Upper lobe of left lung (tissue), 6 donors: ENCODE measurements at places on chromosomes 2 and 18.

DNA sequence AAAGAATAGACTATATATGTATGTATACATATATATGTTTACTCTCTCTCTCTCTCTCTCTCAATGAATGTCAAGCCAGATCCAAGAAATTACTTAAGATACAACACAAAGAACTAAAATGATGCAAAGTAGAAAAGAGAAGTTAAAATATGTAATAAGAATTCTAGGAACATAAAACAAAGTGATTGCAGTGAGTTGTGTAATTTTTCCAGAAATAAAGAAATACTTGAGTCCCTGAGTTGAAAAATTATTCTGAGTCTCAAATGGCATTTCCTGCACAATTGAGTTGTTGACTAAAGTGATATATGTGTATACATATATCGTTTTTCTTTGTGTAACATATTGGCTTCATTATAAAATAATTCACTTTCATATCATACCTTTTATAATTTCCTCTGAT is 262.4 kb downstream of the INSIG2 start:
- no peak for DNase-seq
- H3K27ac ChIP-seq = no peak overlapping the region

DNA sequence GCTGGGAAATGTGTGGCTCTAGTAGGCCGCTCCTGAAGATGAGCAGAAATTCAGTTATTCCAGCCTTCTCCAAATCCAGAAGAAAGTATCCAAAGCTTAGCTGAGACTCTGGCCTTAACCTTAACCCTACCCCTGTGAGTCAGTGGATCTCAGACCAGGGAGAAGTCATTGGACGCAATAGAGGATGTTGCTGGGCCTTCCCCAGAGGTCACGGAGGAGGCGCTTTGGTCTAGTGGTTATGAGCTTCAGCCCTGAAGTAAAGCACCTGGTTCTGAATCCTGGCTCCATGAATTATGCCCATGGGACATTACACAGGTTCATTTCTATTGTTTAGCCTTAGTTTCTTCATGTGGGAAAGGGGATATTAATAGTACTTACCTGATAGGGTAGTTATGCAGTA is 24.0 kb downstream of the PKDCC start:
- H3K27me3 ChIP-seq = no peaks in the 10 kb centered on the region
- H3K4me1 ChIP-seq = peaks cover 3% of the 10 kb centered on the region
- H3K27ac ChIP-seq = peak overlapping the region; percentile 37
- no peaks in the 10 kb centered on the region for H3K36me3 ChIP-seq
- DNase-seq = no peak

DNA sequence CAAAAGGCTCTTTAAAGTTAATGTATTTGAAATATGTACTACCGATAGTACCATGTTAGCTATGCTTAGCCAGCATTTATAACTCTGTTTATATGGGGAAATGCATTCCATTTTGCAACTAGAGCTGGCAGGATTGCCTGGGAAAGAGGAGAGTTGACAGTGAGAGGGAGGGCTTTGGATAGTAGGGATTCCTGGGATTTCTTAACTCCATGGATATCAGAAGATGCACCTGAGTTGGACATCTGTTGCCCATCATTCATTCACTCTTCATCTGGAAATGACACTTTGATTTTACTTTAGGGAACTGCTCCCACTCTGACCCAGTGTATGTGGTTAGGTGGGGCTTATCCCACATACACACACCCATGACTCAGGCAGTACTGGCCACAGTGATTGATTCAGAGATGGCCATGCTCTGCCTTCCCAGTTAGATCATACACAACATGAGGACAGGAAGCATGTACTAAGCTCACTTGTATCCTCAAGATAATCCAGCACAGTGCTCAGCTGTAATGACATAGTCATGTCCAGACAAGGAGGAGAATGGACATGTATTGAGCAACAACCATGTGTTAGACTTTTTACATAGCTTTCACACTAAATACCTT is 248.8 kb downstream of the MREG start:
- no peaks in the 10 kb centered on the region for H3K4me1 ChIP-seq
- H3K27ac ChIP-seq = no peak overlapping the region
- no peaks in the 10 kb centered on the region for H3K27me3 ChIP-seq

DNA sequence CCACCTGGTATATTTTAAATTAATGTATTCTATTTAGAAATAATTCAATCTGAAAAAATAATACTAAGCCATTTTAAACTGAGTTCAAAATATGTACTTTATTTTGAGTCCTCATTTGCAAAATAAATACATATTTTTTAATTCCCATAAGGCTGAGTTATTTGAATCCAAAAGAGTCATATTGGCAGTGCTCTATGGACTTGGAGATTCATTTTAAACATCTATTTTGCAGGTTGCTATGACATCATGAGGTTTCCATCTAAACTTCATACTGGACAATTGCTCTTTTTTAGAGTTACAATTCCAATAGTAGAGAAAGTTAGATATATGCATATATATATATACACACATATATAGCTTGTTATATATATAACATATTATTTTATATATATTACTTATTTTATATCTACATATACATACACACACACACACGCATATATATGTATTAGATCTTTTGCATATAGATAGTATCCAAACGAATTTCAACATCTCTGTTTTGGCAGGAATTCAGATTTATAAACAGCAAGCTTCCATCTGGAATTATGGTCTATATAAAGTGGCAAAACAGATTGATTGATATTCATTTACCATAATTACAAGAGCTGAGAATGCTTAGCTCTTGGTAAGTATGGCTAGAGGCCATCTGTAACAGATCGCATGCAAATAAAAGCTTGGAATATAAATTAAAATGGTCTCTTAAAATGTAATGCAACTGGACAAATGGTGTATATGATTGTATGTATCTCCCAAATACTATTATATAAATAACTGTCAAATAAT is 34.9 kb downstream of the NOL4 start:
- no peaks in the 10 kb centered on the region for H3K36me3 ChIP-seq
- DNase-seq = no peak
- no peak overlapping the region for H3K27ac ChIP-seq
- H3K27me3 ChIP-seq = no peaks in the 10 kb centered on the region
- H3K4me1 ChIP-seq = no peaks in the 10 kb centered on the region
- no peak overlapping the region for H3K4me3 ChIP-seq

GRCh38 chr2:54619660-54620231 is 103.7 kb upstream of the EML6 start:
- peak overlapping the region; percentile 57 for H3K27ac ChIP-seq
- peaks cover 57% of the 10 kb centered on the region for H3K4me1 ChIP-seq
- no peak overlapping the region for H3K4me3 ChIP-seq
- H3K27me3 ChIP-seq = no peaks in the 10 kb centered on the region
- no peak for DNase-seq
- peaks cover 66% of the 10 kb centered on the region for H3K36me3 ChIP-seq

GRCh38 chr2:84953535-84953934 is 17.4 kb upstream of the KCMF1 start:
- H3K4me1 ChIP-seq = no peaks in the 10 kb centered on the region
- no peaks in the 10 kb centered on the region for H3K27me3 ChIP-seq
- no peak overlapping the region for H3K4me3 ChIP-seq

- H3K36me3 ChIP-seq = no peaks in the 10 kb centered on the region
- H3K4me3 ChIP-seq = no peak overlapping the region
- H3K4me1 ChIP-seq = peaks cover 28% of the 10 kb centered on the region
- no peak for DNase-seq
Observed at GRCh38 chr18:28175150-28175929, 1.6 kb downstream of the CDH2 start.

DNA sequence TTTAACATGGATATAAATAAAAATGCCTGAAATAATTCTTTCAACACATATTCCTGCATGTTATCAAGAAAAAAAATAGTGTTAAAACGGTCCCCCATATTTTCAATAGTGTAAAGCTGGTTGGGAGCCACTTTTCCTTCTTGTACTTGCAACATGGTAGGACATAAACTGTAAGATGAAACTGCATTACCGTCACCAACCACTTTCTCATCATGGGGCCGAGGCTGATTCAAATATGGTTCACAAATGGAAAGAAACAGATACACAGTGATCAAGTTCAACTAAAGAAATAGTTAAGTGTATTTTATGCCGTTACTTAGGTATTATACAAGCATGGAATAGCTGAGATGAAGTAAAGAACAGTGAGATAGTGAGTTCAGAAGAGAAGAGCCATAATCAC is 360.7 kb downstream of the ZEB2 start:
- no peaks in the 10 kb centered on the region for H3K4me1 ChIP-seq
- H3K27me3 ChIP-seq = no peaks in the 10 kb centered on the region
- no peak for DNase-seq
- H3K4me3 ChIP-seq = no peak overlapping the region
- no peak overlapping the region for H3K27ac ChIP-seq
- no peaks in the 10 kb centered on the region for H3K36me3 ChIP-seq

DNA sequence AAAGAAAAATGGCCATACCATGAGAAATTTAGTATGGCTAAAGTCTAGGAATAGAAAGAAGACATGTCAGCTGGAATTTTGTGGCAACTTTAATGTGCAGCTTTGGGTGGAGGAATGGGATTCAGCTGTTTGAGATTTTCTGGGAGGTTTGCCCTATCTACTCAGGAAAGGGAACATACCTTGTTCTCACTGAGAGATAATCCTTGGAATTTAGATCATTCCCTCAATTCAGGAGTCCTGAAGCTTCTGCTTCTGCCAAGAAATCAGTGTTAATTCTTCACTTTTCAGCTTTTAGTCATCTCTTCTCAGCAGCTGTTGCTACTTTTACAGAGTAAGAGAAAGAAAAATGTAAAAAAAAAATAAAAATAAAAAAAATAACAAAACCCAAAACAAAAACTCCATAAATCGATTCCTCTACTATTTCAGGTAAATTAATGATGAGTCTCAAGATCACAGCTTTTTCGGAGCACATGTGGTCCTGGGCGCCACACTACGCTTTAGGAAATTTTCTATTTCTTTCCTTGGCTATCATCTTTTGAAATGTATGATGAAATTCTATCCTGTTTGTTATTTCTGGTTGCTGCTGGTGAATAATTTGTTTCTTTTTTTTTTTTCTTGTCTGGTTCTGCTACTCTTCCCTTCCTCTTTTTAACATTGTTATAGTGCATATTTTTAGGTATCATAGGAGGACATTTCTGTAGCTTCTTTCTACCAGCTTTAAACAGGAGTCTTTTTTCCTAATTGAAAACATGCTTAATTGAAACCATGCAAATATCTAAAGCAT is 18.9 kb upstream of the BAZ2B start:
- H3K36me3 ChIP-seq = no peaks in the 10 kb centered on the region
- DNase-seq = no peak
- H3K27me3 ChIP-seq = no peaks in the 10 kb centered on the region
